ENCODE measurements at places on chromosomes 3 and 15. TPM values are rescaled to one million over a fixed set of nuclear protein-coding genes. Genes with fewer than 3 reads are reported as not detected.

CTSH gene
- total RNA-seq: 7.0 TPM

NMNAT3 gene
- total RNA-seq: 0.60 TPM

BFSP2 gene
- total RNA-seq: not detected

PSMD2 gene
- 435 TPM for total RNA-seq

PYGO1 gene
- 7.6 TPM for total RNA-seq

LRRN1 gene
- total RNA-seq: not detected

GRM2 gene
- 0.51 TPM for total RNA-seq

SAMMSON gene
- total RNA-seq: not detected

PRSS50 gene
- total RNA-seq: not detected

FANCI gene
- total RNA-seq: 74.7 TPM

MFAP1 gene
- total RNA-seq: 29.3 TPM

MASP1 gene
- 0.31 TPM for total RNA-seq

RTP1 gene
- total RNA-seq: not detected

ANKUB1 gene
- not detected for total RNA-seq

CSTA gene
- not detected for total RNA-seq

STRIT1 gene
- total RNA-seq: not detected

GOLGA6B gene
- not detected for total RNA-seq

STAC gene
- total RNA-seq: 0.88 TPM

ACOX2 gene
- total RNA-seq: 1.5 TPM

SECISBP2L gene
- total RNA-seq: 52.3 TPM

CBLB gene
- total RNA-seq: 39.8 TPM

SATB1 gene
- 6.2 TPM for total RNA-seq

OCA2 gene
- not detected for total RNA-seq

CASR gene
- total RNA-seq: not detected

ITGB5 gene
- total RNA-seq: 144 TPM

TMEM202 gene
- total RNA-seq: not detected

ZKSCAN7 gene
- 1.9 TPM for total RNA-seq

DCUN1D1 gene
- 35.0 TPM for total RNA-seq

KCTD6 gene
- total RNA-seq: 7.4 TPM

TMEM40 gene
- not detected for total RNA-seq
